SK-N-SH (cell line): ENCODE measurements at places on chromosomes 6 and 20. TPM values are rescaled to one million over a fixed set of nuclear protein-coding genes. Genes with fewer than 3 reads are reported as not detected.

The SCUBE3 gene
- polyA plus RNA-seq, result 1.8 and 2.0 TPM in 2 replicates

GRCh38 chr6:105994591-105995390 is 91.3 kb upstream of the PRDM1 start:
- no peaks in the 10 kb centered on the region for H3K36me3 ChIP-seq
- peak overlapping the region; percentile 81 for H3K4me3 ChIP-seq
- DNase-seq, result no peak
- no peaks in the 10 kb centered on the region for H3K27me3 ChIP-seq
- 0 out of 2 replicates have a peak, but pooled peaks cover 6% of the 10 kb centered on the region for H3K4me1 ChIP-seq
- peak overlapping the region; percentile 86 for H3K27ac ChIP-seq

The SNX21 gene
- polyA plus RNA-seq, result 20.6 and 22.1 TPM in 2 replicates

DNA sequence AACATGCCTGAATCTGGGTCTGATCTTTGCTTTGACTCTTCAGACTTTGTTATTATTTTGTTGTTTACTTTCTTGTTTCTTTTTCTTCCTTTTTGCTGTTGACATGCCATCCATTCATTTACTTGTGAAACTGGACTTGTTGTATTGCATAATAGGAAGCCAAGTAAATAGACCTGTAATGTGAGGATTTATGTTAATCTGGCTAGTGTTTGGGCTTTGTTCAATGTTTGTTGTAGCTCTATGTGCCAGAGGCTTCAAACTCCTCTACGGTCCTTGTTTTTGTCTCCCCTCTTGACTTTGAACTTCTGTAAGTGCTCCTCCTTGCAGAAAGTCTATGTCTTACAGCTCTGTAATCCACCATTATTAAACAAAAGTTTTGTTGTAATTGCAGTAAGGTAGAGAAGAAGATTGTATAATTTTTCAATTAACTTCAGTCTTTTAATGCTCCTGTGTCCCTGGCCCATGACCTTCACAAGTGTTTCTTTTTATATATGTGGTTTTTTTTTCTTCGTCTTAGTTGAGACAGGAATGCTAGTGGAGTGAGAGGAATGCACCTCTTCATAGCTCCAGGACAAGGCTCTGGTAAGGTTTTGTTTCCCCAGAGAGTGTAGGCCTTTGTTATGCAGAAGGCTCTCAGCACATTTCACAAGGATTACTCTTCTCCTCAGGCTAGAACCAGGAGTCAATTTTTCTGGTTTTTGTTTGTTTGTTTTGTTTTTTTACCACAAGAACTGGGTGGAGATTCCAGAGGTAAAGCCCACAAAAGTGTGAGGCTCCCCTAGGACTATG is 1061.8 kb upstream of the CITED2 start:
- H3K36me3 ChIP-seq, result no peaks in the 10 kb centered on the region
- H3K27ac ChIP-seq, result peak overlapping the region; percentile 22; the same call in 1 of the 2 replicates
- no peaks in the 10 kb centered on the region for H3K27me3 ChIP-seq
- H3K4me3 ChIP-seq, result no peak overlapping the region

GRCh38 chr20:6381887-6382286 is 259.1 kb upstream of the FERMT1 start:
- H3K4me3 ChIP-seq, result no peak overlapping the region; the same call in 1 of the 2 replicates
- H3K4me1 ChIP-seq, result no peaks in the 10 kb centered on the region
- no peak overlapping the region for H3K27ac ChIP-seq
- no peaks in the 10 kb centered on the region for H3K27me3 ChIP-seq

DNA sequence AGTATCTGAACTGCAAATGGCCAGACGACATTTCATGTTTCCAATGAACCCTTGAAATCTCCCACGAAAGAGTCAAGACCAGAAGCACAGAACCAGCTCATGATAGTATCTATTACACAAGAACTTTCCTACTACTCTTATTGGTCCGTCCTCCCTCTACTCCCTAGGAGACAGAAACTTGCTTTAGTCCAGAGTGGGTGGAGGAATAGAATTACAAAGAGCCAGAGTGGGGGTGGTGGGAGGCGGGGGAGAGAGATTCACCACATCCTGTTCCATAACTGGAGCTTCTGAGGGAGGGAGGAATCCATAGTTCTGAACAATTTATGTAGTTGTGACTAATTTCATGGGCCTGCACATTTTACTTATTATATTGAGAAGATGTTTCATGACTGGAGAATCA is 18.5 kb upstream of the WFDC10A start:
- no peaks in the 10 kb centered on the region for H3K27me3 ChIP-seq
- no peak for DNase-seq
- H3K4me1 ChIP-seq, result no peaks in the 10 kb centered on the region
- H3K4me3 ChIP-seq, result no peak overlapping the region
- H3K27ac ChIP-seq, result no peak overlapping the region

- H3K4me1 ChIP-seq, result no peaks in the 10 kb centered on the region
- no peak overlapping the region for H3K4me3 ChIP-seq
Observed at GRCh38 chr6:144129469-144129868, 20.8 kb upstream of the STX11 start.

- DNase-seq, result no peak
- H3K4me3 ChIP-seq, result no peak overlapping the region
- H3K4me1 ChIP-seq, result no peaks in the 10 kb centered on the region; the same call in none of the 2 replicates
- H3K36me3 ChIP-seq, result no peaks in the 10 kb centered on the region
Observed at GRCh38 chr20:16052456-16052855, 520.8 kb downstream of the KIF16B start.

GRCh38 chr6:90350689-90351554 is 54.3 kb upstream of the BACH2 start:
- 0 out of 2 replicates have a peak, but pooled peaks cover 6% of the 10 kb centered on the region for H3K27me3 ChIP-seq
- H3K4me1 ChIP-seq, result peaks cover 3% of the 10 kb centered on the region; the same call in 1 of the 2 replicates
- no peak overlapping the region for H3K4me3 ChIP-seq
- no peaks in the 10 kb centered on the region for H3K36me3 ChIP-seq
- no peak for DNase-seq
- H3K27ac ChIP-seq, result no peak overlapping the region

The PDE7B gene
- polyA plus RNA-seq, result 1.9 and 2.2 TPM in 2 replicates

The SLC22A1 gene
- polyA plus RNA-seq, result 0.10 and 0.20 TPM in 2 replicates

DNA sequence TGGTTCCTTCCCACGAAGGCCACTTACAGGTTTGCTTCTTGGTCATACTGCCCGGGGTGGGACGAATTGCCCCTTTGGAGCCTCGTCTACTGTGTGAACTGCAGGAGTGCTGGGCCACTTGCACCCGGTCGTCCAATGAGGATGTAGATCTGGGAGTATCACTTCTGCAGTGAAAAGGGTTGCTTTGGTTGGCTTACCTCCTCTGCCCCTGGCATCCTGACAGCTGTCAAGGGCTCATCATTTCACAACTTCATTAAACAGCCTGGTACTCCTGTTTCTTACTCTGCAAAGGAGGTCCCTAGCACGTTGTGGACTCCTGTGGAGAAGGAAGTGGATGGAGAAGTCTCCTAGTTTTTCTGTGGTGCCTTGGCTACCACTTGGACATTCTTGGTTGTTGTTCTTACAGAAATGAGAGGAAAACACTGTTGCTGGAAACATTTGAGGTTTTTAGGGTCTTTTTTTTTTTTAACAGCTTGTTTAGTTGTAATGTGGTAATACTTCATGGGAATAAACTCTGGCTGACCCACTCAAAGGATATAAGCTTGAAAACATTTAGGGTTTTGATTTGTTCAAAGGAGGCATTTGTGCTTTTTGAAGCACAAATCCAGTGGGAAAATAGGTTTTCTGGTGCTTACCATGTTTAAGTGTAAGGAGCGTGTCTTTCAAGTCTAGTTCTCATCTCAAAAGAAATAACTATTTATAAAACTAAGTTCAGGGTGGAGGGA is 60.7 kb downstream of the AKAP12 start:
- H3K27me3 ChIP-seq, result no peaks in the 10 kb centered on the region
- no peaks in the 10 kb centered on the region for H3K36me3 ChIP-seq
- no peak for DNase-seq
- H3K27ac ChIP-seq, result no peak overlapping the region

DNA sequence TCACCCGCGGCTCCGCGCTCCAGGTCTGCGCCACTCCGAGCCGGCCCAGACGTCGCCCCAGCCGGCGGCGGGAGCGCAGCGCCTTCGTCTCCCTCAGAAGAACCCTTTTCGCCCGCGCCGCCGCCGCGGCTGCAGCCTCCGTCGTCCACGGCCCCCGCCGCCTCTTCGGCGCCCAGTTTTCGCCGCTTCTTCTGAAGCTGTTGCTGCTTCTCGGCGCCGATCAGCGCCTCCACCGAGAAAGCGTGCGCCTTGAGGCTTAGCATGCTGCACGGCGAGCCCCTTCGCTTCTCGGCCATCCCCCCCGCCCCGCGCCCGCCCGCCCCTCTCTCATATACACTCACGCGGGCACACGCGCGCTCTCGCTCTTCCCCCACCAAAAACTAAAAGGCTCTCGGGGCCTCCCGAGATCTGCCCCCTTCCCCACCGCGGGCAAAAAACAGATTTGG is 489 bp downstream of the TBX18 start:
- H3K4me1 ChIP-seq, result no peaks in the 10 kb centered on the region; the same call in 1 of the 2 replicates
- peak; percentile 42 for DNase-seq
- H3K27ac ChIP-seq, result peak overlapping the region; percentile 72
- H3K4me3 ChIP-seq, result peak overlapping the region; percentile 65
- H3K36me3 ChIP-seq, result no peaks in the 10 kb centered on the region

- no peak overlapping the region for H3K27ac ChIP-seq
- H3K4me1 ChIP-seq, result peaks cover 5% of the 10 kb centered on the region; the same call in 1 of the 2 replicates
- no peak for DNase-seq
Observed at GRCh38 chr6:89273816-89274215, 41.3 kb downstream of the GABRR2 start.

DNA sequence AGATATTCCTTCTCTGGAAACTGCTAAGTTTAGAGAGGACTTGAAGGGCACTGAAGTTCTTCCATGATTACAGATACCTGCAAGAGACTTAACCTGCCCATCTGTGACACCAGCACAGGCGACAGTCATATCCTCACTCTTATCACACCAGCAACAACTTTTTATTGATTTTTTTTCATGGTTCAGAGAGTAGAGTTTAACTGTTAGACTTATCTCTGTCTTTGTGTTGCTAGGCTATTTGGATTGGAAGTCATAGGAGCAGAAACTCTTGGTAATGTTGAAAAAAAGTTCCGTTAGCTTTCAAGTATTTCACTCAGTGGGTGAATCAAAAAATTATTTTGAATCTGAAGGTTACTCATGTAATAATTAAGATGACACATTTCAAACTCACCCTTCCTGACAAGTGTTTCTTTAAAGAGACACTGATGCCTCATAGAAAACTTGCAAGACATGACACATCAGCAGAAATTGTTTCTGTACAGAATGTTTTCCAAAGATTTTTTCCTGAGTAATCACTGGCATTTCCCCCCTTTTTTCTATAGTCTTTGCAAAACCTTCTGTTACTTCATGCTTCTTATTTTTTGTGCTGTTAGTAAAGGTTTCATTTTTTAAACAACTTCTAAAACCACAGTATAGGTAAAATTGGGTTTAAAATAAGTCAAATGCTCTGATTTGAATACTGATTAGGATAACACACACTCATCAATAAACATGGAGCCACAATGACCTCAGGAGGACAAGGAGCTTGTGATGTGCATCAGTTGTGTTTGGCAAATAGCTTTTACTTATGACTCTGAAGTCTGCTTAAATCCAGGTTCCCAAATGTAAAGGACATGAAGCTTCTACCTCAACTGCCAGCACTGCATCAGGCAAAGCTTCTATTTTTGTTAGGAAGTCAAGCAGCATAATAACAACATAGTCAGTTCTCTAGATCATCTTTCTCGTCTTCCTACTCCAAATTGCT is 252.9 kb upstream of the MAN1A1 start:
- no peaks in the 10 kb centered on the region; the same call in 1 of the 2 replicates for H3K4me1 ChIP-seq
- no peak for DNase-seq
- no peak overlapping the region for H3K4me3 ChIP-seq
- no peaks in the 10 kb centered on the region for H3K36me3 ChIP-seq
- H3K27ac ChIP-seq, result peak overlapping the region; percentile 75
